ELR (cell line): ENCODE measurements at places on chromosomes 1 and 21.

DNA sequence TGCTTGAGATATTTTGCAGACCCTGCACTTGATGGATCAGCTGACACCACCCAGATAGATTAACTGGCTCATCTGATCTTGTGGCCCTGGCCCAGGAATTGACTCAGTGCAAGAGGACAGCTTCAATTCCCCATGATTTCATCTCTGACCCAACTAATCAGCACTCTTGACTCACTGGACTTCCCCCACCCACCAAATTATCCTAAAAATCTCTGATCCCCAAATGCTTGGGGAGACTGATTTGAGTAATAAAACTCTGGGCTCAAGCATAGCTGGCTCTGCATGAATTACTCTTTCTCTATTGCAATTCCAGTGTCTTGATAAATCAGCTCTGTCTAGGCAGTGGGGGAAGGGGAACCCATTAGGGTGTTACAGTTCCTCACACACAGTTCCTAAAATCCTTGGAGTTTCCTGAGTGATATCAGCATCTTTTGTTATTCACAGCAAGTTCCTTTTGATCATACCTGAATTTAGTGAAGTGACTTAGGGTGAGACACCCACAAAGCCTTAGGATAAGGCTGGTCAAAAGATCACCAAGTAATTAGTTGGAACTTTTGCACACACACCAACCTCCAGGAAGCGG, 104.2 kb downstream of the COP1 start:
- DNase-seq = peak; percentile 46

GRCh38 chr1:225940385-225941151, 452 bp downstream of the LEFTY2 start:
- no peak for DNase-seq

- peak; percentile 54 for DNase-seq
These were observed 2.1 kb downstream of the VCAM1 start for GRCh38 chr1:100721526-100722207.

GRCh38 chr1:39391691-39392679, 99.5 kb upstream of the BMP8A start:
- peak; percentile 96 for DNase-seq

- no peak for DNase-seq
These were observed 32.2 kb downstream of the AIDA start for GRCh38 chr1:222680080-222680479.

DNA sequence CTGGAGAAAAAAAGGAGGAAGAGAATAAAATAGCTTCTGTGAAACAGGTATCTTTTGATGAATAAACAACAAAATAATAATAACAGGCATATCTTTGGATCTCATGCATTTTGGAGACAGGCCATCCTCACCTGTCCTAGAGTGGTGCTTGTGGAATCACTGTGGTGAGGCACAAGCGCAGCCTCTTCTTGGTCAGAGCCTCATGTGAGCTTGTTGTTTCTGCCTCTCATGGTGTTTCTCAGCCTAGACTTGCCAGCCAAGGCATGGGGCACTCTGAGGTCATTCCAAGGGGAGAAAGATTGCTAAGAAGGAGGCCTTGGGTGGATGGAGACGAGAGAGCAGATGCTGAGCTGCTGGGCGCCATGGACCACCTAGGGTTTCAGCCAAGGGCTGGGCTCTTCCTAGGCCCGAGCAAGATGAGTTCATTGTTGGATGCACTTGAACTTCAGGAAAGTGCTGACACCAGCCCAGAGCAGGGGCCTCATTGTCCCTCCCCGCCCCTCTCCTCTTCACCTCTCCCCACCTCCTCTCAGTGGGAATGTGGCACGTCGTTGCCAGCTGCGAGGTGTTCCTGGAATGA, 49.5 kb downstream of the ATP5PO start:
- DNase-seq = no peak

- DNase-seq = no peak
These were observed 314.4 kb upstream of the ZP4 start for GRCh38 chr1:238205045-238205662.

DNA sequence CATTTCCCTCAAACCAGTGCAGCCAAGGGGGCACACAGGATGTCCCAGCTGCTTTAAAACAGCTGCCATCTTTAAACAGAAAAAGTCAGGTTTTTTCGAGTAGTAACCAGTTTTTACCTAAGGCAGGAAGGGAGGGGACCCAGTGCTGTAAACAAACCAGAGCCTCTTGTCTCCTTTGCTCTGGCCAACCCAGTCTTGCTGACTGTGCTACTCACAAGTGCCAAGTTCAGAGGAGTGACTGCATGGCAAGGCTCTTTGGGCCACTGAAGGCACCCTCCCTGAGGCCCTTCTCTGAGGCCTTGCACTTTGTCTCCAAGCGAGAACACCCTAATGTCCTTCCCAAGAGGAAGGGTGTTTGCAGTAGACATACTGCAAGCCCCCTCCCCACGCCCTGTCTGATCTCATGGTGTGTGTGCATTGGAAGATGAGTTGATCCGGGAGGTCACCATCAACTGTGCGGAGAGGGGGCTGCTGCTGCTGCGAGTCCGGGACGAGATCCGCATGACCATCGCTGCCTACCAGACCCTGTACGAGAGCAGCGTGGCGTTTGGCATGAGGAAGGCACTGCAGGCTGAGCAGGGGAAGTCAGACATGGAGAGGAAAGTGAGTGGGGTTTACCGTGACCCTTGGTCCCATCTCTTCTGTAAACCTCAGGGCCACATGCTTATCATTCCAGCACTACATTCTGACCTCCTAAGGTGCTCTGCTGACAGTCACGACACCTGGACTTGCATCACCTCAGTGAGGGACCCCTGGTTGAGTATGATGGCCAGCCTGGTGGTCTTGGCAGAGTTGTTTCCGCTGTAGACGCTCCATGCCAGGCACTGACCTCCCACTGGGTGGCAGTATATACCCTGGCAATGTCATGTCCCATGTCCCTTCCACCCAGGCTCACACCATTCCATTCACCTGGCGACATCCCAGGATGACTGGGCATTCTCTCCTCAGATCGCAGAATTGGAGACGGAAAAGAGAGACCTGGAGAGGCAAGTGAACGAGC, 4.7 kb downstream of the DNALI1 start:
- DNase-seq = peak; percentile 67

GRCh38 chr1:219155135-219155534, 18.5 kb upstream of the LYPLAL1 start:
- DNase-seq = peak; percentile 17

- peak; percentile 54 for DNase-seq
These were observed 2.4 kb upstream of the CTTNBP2NL start for GRCh38 chr1:112393631-112393974.
